ENCODE measurements at places on chromosomes 2 and 18.

DNA sequence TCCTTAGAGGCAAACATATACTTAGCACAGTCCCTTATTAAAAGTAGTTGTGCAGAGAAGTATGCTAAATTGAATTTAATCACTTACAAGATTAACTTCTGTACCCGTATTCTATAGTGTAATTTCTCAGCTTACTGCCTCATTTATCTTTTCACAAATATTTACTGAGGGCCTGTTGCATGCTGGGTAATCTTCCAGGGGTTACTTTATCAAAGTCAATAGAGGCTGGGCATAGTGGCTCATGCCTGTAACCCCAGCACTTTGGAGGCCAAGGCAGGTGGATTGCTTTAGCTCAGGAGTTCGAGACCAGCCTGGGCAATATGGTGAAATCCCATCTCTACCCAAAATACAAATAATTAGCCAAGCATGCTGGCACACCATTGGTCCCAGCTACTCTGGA, 111.7 kb upstream of the RAB27B start:
- DNase-seq, result no peak

DNA sequence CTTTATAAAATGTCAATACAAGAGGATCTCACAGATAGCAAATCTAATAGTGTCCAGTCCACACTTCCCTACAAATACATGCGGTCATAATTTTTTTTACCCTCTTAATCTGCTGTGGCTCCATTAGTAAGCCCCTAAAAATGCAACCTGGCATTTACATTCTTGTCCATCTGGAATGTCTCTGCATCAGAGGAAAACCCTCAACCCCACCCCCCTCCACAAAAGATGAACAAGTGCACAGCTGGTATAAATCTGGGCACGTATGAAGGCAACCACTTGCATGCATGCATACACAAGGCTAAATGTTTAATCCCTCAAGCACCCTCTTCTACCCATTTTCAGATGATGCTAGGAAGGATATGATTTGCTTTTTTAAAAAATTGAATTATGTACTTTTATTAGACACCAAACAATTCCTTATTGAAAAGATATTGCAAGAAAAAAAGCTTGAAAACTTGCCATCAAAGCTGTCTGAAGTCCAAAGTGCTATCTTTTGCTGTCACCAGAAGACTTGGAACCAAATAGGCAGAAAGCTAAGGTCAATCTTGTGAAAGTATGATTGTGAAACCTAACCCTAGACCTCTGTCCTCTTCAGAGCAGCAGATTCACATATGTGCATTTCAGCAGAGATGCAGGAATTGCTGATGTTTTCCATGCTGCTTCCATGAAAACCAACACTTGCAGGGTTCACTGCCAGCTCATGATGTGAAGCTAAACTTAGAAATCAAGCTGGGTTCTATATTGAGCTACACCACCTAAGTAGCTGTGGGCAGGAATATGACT, 39.0 kb downstream of the IRS1 start:
- DNase-seq, result no peak

- DNase-seq, result no peak
Observed at GRCh38 chr2:9650119-9650821, 19.5 kb upstream of the YWHAQ start.

DNA sequence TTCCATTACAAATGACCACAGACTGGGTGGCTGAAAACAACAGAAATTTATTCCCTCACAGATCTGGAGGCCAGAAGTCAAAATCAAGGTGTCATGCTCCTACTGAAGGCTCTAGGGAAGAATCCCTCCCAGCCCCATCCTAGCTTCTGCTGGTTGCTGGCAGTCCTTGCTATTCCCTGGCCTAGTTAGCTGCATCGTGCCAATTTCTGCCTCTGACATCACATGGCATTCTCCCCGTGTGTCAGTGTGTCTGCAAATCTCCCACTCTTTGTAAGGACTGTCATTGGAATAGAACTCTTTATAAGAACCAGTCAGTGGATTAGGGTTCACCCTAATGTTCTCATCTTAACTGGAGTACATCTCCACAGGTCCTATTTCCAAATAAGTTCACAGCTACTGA, 30.5 kb upstream of the NCKAP5 start:
- no peak for DNase-seq

- DNase-seq, result no peak
Observed at GRCh38 chr18:1150344-1150743, 245.7 kb downstream of the ADCYAP1 start.

- no peak for DNase-seq
Observed at GRCh38 chr18:48828194-48828545, 122.6 kb downstream of the SMAD7 start.

- no peak for DNase-seq
Observed at GRCh38 chr2:191262436-191262835, 17.2 kb downstream of the MYO1B start.

GRCh38 chr2:224085246-224085645, 46.2 kb upstream of the SERPINE2 start:
- no peak for DNase-seq

DNA sequence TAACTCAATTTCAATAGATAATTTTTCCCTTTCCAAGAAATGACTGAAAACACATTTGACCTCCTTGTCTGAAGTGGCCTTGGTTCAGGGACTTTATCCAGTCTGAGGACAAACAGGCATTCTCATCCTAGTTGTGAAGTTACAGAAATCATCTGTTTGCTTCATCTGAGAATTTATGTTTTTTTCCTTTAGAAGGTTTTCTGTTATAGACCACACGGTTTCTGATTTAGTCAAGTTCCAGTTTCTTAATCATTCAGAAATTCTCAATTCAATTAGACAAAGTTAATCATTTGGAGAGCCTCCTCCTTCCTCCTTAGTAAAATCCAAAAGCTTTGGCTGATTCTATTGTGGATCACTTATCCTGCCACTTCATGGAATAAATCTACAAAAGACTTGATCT, 60.9 kb downstream of the ICOS start:
- no peak for DNase-seq

- DNase-seq, result peak; percentile 36
Observed at GRCh38 chr18:48949606-48950535, 894 bp downstream of the SMAD7 start.

DNA sequence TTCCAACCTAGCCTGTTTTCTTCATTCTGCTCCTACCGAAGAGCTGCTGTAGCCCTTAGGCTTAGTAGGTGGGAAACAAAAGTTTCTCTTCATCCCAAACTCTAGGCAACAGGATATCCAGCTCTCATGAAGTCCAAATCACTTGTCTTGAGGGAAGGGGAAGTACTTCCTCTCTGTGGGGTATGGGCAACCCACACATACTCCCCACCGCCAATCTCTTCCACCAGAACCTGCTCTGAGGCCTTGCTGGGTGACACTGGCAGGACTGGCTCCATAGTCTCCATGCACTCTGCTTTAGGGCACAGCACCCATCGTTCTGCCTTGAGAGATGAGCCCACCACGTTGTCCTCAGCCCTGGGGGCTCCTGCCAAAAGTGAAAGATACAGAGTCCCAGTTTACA, 173.0 kb downstream of the NCK2 start:
- DNase-seq, result no peak

- no peak for DNase-seq
Observed at GRCh38 chr2:176157499-176158185, 535 bp downstream of the HOXD3 start.

GRCh38 chr2:233072838-233073237, 12.7 kb downstream of the INPP5D start:
- DNase-seq, result no peak

GRCh38 chr18:46916551-46917107, 678 bp downstream of the PIAS2 start:
- DNase-seq, result no peak

DNA sequence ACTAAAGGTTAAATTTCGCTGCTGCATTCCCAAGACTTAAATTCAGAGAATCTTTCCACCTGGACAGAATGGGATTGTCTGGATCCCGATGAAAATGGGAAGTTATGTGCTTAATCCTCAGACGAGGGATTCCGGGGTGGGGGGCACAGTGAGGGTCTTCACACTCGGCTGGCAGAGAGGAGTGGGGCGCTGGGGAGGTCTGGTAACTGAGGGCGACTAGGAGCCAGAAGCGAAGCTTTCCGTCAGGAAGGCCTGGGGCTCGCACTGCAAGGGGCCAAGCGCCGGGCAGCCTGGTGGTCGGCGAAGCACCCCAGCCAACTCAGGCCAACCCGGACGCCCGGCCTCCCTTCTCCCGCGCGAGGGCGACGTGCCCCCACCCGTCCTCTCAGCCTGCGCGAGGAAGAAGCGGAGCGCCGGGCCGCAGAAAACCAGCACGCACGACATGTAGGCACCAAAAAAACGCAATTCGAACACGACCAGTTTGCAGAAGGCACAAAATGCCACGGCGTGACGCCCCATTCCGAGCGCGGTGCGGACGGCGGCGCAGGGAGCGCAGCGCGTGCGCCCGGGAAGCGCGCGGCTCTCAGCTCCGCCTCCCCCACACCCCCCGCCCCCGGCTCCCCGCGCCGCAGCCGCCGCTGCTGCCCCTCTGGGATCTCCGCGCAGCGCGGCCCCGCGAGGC, 188.1 kb downstream of the ZEB2 start:
- DNase-seq, result peak; percentile 27

DNA sequence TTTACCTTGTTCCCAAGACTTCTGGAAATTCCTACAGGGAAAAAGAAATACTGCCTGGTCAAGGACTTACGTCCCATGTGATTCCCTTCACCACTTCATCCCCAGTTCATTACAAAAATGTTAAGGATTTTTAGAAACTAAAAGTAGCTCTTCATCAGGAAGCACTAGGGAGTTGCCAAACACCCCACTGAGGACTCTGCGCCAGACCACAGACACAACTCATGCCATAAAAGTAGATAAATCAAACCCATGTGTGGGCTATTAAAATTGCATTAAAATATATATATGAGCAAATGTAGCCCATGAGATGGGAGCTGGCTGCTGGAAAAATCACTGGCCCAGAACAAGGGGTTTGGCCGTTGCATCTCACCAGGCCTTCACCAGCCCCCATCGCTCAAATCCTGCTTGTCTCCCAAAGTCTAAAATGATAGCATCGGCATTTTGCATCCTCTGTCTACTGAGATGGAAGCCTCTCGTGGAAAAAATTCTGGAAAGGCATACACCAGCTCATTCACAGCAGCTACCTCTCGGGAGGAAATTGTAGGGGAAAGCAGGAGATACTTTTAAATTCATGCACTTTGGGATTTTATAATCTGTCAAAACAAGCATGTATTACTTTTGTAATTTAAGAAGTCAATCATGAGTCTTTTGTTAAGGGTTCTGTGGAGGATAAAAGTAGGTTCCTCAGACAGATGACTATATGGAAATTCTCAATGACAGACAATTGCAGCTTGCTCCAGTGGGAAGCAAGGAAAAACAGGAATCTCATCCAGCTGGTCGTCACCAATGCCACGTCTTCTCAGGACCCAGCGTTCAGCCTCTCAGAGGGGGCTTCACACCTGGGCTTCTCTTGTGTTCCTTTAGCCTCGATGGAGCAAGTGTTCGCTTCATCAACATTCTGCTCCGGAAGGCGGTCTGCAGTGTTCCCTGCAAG, 113.9 kb downstream of the MREG start:
- no peak for DNase-seq

DNA sequence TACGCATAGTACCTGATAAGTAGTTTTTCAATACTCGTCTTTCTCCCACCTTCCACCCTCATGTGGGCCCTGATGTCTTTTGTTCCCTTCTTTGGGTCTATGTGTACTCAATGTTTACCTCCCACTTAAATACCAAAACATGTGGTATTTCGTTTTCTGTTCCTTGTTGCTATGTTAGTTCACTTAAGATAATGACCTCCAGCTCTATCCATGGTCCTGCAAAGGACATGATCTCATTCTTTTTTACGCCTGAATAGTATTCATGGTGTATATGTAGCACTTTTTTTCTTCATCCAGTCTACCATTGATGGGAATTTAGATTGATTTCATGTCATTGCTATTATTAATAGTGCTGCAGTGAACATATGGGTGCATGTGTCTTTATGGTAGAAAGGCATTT, 310.4 kb upstream of the VWC2L start:
- no peak for DNase-seq

DNA sequence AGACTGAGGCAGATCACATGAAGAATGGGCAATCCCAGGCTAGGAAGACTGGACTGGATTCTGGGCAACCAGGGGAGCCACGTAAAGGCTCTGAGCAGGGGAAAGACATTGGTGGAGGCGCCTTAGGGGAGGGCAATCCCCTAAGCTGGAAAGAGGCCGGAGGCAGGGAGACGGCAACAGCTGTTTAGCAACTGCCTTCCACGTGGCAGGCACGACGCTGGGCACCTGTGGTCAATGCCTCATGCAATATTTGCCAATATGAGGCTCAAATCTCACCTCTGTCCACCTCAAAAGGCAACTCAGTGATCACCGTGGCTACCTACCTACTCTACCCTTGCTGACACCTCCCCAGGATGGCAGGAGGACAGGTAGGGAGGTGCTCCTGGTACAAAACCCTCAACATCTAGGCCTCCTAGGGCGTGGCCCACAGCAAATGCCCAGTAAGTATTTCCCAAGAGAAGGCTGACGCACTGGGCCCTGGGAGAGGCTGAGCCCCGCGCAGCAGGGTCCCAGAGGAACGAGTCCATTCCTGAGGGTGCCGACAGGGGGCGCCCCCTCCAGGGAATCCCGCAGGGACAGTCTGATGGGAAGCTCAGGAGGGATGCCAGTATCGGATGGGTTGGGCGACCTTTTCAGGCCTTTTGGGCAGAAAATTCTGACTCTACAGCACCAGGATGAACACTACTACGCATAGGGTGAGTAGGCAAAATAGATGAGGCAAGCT, 8.9 kb downstream of the BOLA3 start:
- DNase-seq, result no peak

DNA sequence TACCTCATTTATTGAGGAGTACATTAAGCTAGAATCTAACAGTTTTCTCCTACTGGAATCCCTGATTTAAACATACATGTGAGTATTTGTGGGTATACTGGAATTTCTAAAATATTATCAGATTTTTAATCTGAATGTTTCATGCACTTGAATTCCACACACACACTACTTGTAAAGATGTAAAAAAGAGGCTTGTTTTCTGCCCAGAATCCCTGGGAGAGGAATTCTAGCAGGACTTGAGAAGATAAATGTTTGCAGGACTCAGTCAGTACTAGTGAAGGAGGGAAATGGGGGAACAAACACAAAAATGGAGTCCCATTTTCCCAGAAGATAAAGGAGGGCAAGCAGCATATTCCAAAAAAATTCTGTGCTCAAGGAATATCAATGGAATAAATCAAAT, 17.0 kb downstream of the COL5A2 start:
- DNase-seq, result no peak

DNA sequence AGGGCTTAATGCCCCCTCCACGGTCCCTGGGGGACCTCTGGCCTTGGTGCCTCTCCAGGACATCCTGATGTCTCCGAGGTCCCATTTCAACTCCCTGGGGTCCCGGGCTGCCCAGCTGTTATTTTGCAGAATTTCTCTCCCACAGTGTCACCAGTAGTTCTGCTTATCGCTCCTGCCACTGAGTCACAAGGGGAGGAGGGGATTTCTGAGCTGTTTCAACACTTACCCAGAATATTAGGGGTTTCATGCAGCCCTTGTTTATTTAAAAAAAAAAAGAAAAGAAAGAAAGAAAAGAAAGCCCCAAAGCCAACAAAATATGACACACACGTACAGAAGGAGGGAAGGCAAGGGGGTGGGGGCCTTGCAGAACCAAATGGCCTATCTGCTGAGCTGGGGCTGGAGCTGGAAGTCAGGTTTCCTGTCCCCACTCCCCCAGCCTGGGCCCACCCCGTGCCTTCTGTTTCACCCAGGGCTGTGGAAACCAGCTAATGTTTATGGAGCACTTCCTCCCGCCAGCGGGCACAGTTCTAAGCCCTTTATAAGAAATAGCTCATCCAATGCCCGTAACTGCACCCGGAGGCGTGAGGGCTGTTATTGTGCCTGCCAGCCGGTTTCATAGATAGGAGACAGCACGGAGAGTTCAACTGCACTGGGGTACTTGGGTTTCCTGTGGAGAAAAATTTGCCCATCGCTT, 8.4 kb upstream of the ARID5A start:
- DNase-seq, result no peak

- peak; percentile 36 for DNase-seq
Observed at GRCh38 chr2:235979753-235980435, 188.3 kb downstream of the GBX2 start.
